T-helper 22 cell (primary cell): ENCODE measurements at places on chromosomes 5 and 9.
A peak's percentile ranks its signal among the peaks of the same experiment; 100 is the strongest.

GRCh38 chr9:95753762-95754465 lies 121.6 kb upstream of the ERCC6L2 start:
- no peak for DNase-seq

GRCh38 chr5:180067986-180068385 lies 3.6 kb downstream of the RNF130 start:
- no peak for DNase-seq

DNA sequence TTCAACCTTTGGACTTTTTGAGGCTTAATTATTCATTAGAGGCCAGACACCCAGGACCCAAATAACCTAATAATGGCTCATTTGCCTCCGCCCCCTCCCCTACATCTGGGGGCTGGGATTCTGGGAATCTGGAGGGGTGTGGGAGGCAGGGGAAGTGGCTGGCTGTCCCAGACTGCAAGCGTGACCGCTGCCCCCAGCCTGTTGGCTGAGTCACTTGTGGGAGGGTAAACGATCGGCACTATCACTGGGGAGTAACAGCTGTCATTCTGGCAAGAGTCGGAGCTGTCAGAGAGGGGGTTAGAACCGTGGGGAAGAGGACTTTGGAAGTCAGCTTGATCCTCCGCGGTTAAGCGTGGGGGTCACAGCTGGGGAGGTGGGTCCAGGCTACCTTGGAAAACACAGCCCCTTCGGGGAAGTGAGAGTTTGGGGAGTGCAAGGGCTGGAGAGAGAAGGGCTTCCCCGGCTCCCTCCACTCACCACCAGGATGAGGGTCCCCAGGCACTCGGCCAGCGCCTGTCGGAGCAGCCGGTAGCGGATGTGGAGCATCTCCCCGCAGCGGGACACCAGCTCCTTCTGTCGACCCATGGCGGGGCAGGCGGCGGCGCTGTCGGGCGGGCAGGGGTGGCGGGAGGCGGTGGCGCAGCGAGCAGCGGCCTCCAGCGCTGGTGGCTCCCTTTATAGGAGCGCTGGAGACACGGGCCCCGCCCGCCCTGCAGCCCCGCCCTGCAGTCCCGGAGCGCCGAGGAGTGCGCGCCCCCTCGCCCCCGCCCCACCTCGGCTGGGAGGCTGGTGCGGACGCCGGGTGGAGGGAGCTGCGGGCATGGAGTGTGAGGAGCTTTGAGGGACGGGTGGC lies at the start of gene AQP3:
AQP3 (minus strand) TSS at position 648 of the 853 bp plus-strand sequence; CDS start at position 585, 63 bp downstream.
- peak; percentile 64 for DNase-seq

DNA sequence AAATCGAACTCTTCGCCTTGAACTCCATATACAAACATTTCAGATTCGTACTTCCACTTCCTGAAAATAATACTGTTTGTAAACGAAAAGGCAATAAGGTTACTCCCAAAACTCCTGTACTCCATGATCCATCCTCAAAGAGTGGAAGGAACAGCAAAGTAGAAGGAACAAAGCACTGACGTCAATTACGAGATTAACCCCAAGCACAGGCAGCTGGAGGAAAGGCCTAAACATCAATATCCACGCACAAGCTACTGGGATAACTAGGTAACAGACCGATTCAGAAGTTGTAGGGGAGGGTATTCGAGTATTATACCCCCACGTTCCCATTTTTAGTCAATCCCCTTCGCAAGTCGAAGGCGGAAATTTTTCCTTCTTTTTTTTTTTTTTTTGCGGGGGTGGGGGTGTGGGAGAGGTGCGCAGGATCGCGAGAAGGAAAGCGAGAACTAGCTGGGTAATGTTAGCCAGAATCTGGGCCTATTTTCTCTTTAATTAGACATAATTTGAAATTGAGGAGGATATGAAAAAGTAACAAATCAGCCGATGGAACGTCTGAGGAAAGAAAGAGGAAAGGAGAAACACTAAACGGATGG lies 909 bp downstream of the AFF4 start:
- DNase-seq = no peak
